ENCODE measurements at places on chromosomes 1 and 21.

DNA sequence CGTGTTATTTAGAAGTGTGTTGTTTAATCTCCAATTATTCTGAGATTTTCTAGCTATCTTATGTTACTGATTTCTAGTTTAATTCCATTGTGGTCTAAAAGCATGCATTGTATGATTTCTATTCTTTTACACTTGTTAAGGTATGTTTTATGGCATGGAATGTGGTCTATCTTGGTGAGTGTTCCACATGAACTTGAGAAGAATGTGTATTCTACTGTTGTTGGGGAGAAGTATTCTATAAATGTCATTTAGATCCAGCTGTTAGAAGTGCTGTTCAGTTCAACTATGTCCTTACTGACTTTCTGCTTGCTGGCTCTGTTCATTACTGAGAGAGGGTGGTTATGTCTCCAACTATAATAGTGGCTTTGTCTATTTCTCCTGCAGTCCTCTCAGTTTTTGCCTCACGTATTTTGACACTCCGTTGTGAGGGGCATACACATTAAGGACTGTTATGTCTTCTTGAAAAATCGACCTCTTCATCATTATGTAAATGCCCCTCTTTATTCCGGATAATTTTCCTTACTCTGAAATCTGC lies 12.0 kb upstream of the PLA2G5 start:
- no peak for DNase-seq

- no peak for DNase-seq
Observed at GRCh38 chr1:169784102-169784501, 10.6 kb downstream of the METTL18 start.

GRCh38 chr1:63642901-63643300 lies 49.7 kb downstream of the PGM1 start:
- no peak for DNase-seq

- DNase-seq, result no peak
Observed at GRCh38 chr1:94463765-94464330, 45.7 kb downstream of the ABCD3 start.

- no peak for DNase-seq
Observed at GRCh38 chr1:91803123-91803522, 82.8 kb downstream of the TGFBR3 start.

- peak; percentile 14 for DNase-seq
Observed at GRCh38 chr1:43522776-43523480, 7.8 kb upstream of the PTPRF start.

DNA sequence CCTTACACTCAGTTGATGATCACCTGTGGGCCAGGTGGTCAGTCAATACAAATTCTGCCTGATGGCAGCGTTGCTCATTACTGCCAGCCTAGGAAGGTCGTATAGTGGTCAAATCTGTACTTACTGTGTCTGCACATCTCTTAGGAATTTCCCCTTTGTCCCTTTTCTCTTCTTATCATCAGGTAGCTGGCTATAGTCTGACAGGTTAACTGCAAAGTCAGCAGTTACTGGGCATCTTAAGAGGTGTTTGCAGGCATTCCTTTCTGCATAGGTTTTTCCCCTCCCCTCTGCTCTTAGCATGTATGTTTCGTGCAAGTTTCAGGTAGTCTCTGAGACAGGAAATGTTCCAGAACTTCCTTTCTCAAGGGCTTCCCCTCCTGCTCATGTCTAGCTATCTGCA lies 298.7 kb downstream of the LRRIQ3 start:
- DNase-seq, result no peak
